Activated CD4-positive, alpha-beta T cell treated with anti-CD3 and anti-CD28 coated beads, Interleukin-2, amount 50 U/mL, for 48 hours (primary cell): ENCODE measurements at places on chromosomes 6 and 20.

DNA sequence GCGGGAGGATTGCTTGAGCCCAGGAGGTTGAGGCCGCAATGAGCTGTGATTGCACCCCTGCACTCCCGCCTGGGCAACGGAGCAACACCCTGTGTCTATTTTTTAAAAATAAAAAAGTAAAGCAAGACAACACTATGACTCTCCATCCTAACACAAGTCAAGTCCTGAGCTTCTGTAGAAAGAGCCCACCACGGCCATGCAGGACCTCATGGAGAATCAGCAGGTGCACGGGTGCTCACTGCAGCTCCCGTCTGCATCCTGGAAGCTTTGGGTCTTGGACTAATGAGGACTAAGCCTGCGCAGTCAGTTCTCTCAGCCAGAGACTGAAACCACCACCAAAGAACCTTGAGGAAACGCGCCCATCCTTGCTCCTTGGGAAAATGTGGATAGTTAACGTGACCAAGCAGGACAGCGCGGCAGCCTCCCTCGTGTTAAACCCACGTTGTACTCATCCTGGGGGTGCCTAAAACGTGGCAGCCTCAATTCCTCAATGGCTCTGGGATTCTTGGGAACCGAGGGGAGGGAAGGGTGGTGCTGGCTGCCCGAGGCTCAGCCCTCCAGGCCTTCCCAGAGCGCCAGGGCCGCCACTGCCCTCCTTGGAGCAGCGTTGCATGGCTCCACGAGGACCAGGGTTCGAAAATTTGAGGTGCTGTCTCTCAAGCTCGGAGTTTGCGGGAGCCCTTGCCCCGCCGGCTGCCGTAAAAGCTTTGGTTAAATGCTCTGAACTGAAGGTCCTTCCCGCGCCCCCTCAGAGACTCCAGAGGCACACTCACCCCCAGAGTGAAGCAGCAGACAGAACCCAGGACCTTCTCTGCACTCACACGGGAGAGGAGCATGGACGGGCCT lies 29.0 kb downstream of the DLL1 start:
- no peak for DNase-seq

DNA sequence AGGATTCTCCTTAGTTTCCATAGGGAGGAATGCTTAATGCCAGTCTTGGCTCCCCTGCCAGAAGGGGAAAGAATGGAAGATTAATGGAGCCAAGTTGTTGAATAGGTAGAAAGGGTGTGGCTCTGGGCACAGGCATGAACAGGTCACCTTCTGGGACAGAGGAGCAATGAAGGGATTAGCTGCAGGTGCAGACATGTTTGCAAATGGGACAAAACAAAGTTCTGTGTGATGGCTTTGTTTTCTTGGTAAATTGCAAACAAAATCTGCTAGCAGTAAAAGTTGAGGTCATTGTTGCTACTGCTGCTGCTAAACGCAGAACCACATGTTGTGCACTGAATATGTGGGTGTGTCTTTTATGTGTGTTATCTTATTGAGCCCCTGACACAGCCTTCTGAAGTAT lies 93.3 kb downstream of the PERP start:
- no peak for DNase-seq

GRCh38 chr6:32105433-32105832 lies 3.7 kb downstream of the TNXB start:
- DNase-seq: no peak

DNA sequence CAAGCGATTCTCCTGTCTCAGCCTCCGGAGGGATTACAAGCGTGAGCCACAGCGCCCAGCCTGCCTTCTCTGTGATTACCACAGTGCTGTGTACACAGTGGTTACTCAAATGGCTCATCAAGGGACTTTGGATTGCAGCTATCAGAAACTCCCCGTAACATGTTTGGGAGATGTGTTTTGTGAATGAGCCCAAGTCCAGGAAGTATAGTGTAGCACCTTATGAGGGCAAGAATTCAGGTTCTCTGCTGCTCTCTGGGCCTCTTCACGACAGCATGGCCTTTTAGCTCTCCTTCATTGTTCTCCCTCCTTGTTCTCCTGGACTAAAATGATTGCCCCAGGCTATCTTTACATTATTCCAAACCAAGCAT lies 34.1 kb upstream of the RPL7L1 start:
- DNase-seq: no peak

GRCh38 chr20:33649201-33649681 lies 12.9 kb upstream of the C20orf144 start:
- peak; percentile 9 for DNase-seq

- DNase-seq: peak; percentile 56
Observed at GRCh38 chr6:136791296-136792094, 782 bp downstream of the MAP3K5 start.

GRCh38 chr6:70380252-70380651 lies 33.1 kb upstream of the FAM135A start:
- no peak for DNase-seq

DNA sequence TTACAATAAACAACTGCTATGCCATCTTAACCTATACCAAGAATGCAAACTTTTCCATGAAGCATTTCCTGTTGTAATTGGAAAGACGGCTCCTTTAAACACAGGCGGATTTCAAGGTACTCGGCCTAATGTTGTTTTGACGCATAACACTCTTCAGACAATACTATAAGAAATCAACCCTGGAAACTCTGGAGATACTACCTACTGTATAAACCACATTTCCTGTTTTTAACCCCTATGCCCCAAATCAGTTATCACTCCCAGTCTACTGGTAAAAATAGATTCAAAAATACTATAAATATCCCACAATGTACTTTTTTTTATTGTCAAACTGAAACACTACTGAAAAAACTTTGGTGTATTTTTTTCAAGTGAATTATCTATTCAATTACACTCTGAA lies 118.1 kb downstream of the IRF4 start:
- no peak for DNase-seq

GRCh38 chr6:41732149-41732548 lies 3.3 kb downstream of the TFEB start:
- DNase-seq: no peak

- DNase-seq: no peak
Observed at GRCh38 chr20:62779417-62779685, 16.9 kb upstream of the MRGBP start.

- no peak for DNase-seq
Observed at GRCh38 chr6:118558464-118559217, 10.5 kb downstream of the PLN start.

DNA sequence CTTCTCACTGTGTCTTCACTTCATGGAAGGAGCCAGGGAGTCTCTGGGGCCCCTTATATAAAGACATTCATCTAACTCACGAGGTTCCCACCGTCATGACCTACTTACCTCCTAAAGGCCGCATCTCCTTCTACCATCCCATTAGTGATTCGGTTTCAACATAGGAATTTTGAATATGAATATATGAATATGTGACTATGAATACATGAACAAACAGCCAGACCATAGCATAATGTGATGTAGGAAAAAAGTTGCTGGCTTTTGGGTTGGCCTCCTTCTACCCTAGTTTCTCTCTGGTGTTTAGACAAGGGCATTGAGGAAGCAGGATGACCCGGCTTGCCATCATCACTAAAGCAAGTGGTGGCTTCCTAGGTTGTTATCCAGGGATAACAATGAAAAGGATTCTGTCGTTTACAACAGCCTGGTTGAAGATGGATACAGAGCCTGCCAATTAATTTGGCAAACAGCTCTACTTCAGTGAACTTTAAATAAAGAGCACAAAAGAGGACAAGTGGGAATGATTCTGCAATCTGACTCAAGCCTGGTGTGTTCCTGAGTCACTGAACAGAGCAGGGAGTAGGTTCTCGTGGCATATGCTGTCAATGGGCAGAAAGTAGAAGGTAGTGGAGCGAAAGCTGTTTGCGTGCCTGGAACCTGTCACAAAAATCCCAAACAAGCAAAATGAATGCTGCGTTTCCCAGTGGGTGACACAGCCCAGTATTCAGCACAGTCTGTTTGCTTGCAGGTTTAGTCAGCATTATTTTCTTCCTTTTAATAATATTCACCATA lies 44.0 kb upstream of the DOK5 start:
- DNase-seq: no peak

DNA sequence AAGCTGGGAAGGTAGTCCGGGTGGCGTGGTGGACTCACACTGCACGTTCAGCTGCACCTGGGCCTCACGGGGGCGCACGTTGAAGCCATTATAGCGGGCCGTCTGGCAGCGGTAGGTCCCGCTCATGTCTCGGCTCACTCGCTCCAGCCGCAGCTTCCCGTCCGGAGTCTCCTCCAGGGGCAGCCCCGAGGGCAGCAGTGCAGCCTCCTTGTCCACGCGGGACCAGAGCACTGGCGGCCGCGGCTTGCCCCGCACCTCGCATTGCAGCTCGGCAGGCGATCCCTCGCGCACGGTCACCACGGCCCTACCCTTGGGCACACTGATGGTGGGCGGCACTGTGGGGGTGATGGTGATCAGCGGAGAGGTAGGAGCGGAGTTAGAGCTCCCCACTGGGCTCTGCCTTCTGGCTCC lies 47.6 kb downstream of the MDGA1 start:
- DNase-seq: no peak

DNA sequence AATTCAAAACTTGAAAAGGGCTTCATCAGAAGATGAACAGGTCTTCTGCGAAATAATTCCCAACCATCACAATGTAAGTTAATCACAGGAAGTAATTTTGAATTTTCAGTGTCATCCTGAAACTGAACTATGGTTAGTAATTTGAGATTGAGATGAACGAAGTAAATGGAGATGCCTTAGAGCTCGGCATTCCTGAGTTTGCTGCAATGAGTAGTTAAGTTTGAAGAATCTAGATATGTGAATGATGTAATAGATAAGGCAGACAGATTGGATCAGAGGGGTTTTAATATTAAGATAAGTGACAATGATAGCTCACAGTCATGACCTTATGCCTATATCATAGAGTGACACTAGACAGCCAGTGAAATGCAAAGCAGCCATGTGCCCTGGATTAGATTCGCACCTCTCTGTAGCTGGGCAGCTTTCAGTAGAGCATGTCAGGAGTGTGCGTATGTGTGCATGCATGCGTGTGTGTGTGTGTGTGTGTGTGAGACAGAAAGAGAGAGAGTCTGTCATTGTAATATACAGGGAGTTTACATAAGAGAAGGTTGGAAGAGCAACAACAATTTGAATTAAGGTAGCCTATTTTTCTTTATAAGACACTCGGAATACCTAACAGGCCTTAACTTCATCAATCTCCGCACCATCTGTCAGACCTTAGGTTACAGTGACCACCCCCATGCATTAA lies 233.0 kb downstream of the GMPR start:
- DNase-seq: no peak

DNA sequence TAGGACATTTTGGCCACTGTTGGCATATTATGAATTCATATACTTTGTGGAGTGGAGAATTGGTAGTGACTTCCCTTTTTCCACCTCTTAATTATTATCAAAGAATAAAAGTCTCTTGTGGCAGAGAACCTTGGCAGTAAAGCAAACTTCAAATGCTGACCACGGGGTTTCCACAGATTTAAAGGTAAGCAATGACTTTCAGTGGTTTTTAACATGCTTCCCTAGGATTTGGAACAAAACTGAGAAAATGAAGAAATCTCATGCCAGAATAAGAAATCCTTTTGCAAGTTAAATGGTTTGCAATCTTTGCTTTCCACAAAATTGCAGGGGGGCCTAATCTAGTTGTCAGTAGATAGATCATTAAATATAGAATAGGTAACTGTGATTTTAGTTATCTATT lies 2.0 kb upstream of the SDC4 start:
- no peak for DNase-seq

GRCh38 chr20:57310821-57311514 lies 18.6 kb upstream of the SPO11 start:
- no peak for DNase-seq

GRCh38 chr6:1761477-1761877 lies 151.8 kb downstream of the FOXC1 start:
- DNase-seq: no peak

DNA sequence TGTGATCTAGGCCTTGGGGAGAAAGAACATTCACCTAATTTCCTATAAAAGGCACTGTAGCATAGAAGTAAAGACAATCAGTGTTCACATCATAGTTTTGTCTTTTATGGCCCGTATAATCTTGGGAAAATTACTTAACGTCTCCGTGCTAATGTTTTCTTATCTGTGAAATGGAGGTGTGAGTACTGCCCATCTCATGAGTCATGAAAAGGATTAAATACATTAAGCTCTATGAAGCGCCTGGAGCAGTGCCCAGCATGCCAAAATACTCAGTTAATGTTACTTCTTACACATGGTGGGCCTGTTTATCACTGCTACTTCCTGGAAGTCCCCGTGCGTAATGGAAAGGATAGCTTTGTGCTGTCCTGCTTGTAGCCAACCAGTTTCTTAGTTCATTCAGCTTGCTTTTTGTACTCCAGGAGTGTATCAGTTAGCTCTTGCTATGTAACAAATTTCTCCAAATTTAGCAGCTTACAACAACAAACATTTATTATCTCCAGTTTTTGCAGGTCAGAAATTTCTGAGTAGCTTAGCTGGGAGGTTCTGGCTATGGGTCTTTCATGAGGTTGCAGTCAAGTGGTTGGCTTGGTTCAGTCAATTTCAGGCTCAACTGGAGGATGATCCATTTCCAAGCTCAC lies 103.6 kb upstream of the BMP2 start:
- no peak for DNase-seq
